Mesenchymal stem cell (in vitro differentiated cells and primary cell): ENCODE measurements at places on chromosomes 7 and 10.

DNA sequence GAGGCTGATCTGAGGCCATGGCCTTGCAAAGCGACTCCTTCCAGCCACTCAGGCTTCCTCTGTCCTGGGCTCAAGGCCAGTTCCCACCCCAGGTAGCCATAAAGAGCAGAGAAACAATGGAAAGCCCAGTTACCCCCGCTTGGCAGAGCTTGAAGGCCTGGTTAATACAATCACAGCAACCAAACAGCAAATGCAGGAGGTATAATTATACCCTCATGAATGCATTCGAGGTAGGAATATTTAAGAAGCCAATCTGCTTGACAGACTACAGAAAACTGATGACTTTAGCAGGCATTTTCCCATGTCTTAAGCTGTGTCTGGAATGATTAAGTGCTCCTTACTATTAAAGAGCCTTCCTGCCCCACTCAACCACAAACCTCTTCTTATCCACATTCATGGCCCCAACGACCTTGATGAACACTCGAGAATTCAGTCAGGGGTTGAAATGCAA lies 114.1 kb upstream of the MACROH2A2 start:
- no peak overlapping the region for H3K27ac ChIP-seq
- no peaks in the 10 kb centered on the region for H3K27me3 ChIP-seq
- H3K4me3 ChIP-seq, result no peak overlapping the region
- DNase-seq, result no peak

GRCh38 chr7:37549076-37549931 lies 100.6 kb upstream of the ELMO1 start:
- H3K4me3 ChIP-seq, result no peak overlapping the region
- H3K27me3 ChIP-seq, result no peaks in the 10 kb centered on the region
- H3K36me3 ChIP-seq, result no peaks in the 10 kb centered on the region
- H3K27ac ChIP-seq, result no peak overlapping the region
- no peak for DNase-seq
- H3K4me1 ChIP-seq, result no peaks in the 10 kb centered on the region

- no peak overlapping the region for H3K4me3 ChIP-seq
- no peaks in the 10 kb centered on the region for H3K27me3 ChIP-seq
- H3K4me1 ChIP-seq, result peaks cover 2% of the 10 kb centered on the region
- no peak overlapping the region for H3K27ac ChIP-seq
Measured at GRCh38 chr7:31782411-31782991, 95.5 kb downstream of the PPP1R17 start.

GRCh38 chr10:35359056-35359455 lies 22.7 kb downstream of the CCNY start:
- H3K4me1 ChIP-seq, result peaks cover 9% of the 10 kb centered on the region
- H3K4me3 ChIP-seq, result no peak overlapping the region
- peak; percentile 58 for DNase-seq
- no peak overlapping the region for H3K27ac ChIP-seq
- no peaks in the 10 kb centered on the region for H3K27me3 ChIP-seq

- peak; percentile 59 for DNase-seq
- H3K4me1 ChIP-seq, result no peaks in the 10 kb centered on the region
- H3K4me3 ChIP-seq, result no peak overlapping the region
- no peaks in the 10 kb centered on the region for H3K27me3 ChIP-seq
- peaks cover 7% of the 10 kb centered on the region for H3K36me3 ChIP-seq
Measured at GRCh38 chr7:30062587-30062986, 34.4 kb downstream of the PLEKHA8 start.

- H3K36me3 ChIP-seq, result no peaks in the 10 kb centered on the region
- DNase-seq, result peak; percentile 24
- H3K27ac ChIP-seq, result no peak overlapping the region
- H3K27me3 ChIP-seq, result no peaks in the 10 kb centered on the region
- no peak overlapping the region for H3K4me3 ChIP-seq
Measured at GRCh38 chr10:88315755-88316154, 267.4 kb downstream of the RNLS start.

DNA sequence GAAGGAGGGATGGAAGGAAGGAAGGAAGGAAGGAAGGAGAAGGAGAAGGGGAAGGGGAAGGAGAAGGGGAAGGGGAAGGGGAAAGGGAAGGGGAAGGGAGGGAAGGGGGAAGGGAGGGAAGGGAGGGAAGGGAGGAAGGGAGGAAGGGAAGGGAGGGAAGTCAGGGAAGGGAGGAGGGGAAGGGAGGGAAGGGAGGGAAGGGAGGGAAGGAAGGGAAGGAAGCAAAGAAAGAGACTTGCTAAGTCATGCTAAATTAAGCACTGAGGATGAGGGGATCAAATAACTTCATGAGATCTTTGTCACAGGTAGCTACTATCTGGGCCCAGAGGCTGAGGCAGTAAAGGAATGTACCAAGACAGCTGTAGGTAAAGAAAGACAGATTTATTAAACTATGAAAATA lies 116.4 kb downstream of the TRIL start:
- H3K36me3 ChIP-seq, result no peaks in the 10 kb centered on the region
- H3K4me1 ChIP-seq, result no peaks in the 10 kb centered on the region
- H3K27me3 ChIP-seq, result no peaks in the 10 kb centered on the region
- no peak overlapping the region for H3K27ac ChIP-seq
- H3K4me3 ChIP-seq, result no peak overlapping the region
- no peak for DNase-seq

DNA sequence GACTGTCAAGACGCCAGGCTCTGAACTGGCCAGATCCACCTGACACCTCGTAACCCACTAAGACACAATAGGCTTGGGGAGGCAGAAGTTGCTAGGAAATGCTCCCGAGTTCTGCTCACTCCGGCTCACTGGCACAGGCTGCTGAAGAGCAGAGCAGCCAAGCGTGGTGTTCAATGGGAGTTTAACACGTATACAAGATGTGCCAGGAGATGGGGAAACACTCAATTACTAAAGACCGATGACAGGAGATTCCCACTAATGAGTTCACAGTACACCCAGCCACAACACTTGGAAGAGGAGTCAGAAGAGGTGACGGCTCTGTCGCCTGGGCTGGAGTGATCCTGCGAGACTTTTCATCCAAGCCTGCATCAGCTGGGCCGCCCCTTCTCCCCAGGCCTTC lies 303.4 kb downstream of the GFRA1 start:
- no peak for DNase-seq
- H3K36me3 ChIP-seq, result no peaks in the 10 kb centered on the region
- no peaks in the 10 kb centered on the region for H3K27me3 ChIP-seq
- no peaks in the 10 kb centered on the region for H3K4me1 ChIP-seq
- no peak overlapping the region for H3K4me3 ChIP-seq
